ENCODE measurements at places on chromosomes 4 and X.

- DNase-seq = no peak
Observed at GRCh38 chr4:186845137-186845842, 121.6 kb upstream of the FAT1 start.

- no peak for DNase-seq
Observed at GRCh38 chrX:128051526-128051925, 677 bp downstream of the ACTRT1 start.

- DNase-seq = peak; percentile 55
Observed at GRCh38 chr4:185304944-185305690, 90.6 kb downstream of the LRP2BP start.

DNA sequence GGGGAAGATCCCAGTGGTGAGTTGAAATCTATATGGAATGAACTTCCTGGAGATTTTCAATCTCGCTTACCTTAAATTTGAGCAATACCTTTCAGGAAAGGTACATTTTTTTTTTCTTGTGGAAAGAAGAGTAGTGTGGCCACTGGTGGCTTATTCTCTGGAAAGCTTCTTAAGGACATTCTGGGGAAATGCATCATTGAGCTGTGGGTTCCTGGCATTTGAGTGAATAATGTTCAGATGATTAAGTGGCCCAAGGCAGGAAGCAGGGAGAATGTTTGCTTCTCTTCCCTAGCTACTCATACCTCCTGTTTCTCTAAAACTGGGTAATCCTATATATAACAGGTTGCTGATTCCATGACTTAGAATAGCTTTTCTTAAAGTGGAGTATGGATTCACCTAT is 31.8 kb downstream of the STAG2 start:
- DNase-seq = no peak

DNA sequence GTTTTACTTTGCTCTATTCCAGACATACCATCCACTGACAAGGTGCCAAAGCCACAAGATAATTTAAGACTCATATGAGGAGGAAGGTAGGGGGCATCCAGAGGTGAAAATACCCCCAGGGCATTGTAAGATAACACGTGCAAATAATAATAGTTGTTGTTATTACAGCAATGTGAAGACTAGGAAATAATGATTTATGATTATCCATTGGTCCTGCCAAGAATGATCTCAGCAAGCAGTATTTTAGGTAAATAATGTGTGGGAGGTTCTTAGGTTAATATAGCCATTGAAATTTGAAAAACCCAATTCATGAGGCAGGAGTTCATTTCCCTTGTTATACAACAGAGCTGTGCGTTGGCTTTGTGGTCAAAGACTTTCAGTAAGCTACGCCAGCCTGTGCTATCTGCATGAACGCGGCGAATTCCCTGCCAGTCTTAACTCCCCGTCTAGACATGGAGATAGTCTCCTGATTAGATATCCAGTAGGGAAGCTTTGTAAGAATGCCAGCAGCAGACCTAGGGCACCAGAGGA is 47.2 kb upstream of the MXRA5 start:
- DNase-seq = no peak

DNA sequence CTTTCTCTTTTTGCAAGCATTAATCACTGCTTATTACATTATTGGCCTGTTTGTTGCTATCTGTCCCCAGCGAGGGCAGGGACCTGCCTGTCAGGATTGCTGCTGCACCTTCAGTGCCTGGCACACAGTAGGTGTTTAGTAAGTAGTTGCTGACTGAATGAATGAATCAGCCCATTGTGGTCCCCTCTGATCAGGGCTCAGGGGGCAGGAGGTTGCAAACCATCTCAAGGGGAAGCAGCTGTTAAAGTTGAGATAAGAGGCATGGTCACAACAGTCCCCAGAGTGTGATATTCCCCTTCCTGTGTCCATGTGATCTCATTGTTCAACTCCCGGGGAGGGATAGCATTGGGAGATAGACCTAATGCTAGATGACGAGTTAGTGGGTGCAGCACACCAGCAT is 85.4 kb downstream of the WFS1 start:
- no peak for DNase-seq

DNA sequence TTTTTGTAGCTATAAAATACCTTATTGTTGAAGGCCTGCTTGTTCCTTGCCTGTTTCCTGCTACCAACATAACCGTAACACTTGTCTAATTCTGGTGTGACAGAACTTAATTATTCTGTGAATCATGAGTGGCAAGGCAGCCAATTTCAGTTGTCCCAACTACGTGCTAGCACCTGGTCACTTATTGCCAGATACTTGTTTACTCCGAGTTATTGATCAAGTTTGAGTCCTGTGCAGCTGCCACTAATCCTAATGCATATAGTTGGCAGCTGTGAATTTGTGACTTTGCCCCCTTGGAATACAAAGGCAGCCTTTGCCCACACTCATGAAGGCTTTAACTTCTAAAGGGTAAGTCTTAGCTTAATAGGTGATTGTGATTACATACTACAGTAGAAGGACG is 7.8 kb upstream of the RNF128 start:
- DNase-seq = no peak

- no peak for DNase-seq
Observed at GRCh38 chr4:110289601-110290100, 91.2 kb upstream of the ELOVL6 start.

- no peak for DNase-seq
Observed at GRCh38 chr4:5883916-5884315, 9.0 kb downstream of the CRMP1 start.

GRCh38 chr4:148116264-148116663 is 325.9 kb downstream of the NR3C2 start:
- DNase-seq = no peak

GRCh38 chr4:176778491-176778890 is 14.2 kb downstream of the VEGFC start:
- DNase-seq = no peak

GRCh38 chrX:139194571-139195280 is 335.8 kb upstream of the F9 start:
- no peak for DNase-seq

GRCh38 chr4:143443728-143444127 is 69.8 kb upstream of the SMARCA5 start:
- no peak for DNase-seq

DNA sequence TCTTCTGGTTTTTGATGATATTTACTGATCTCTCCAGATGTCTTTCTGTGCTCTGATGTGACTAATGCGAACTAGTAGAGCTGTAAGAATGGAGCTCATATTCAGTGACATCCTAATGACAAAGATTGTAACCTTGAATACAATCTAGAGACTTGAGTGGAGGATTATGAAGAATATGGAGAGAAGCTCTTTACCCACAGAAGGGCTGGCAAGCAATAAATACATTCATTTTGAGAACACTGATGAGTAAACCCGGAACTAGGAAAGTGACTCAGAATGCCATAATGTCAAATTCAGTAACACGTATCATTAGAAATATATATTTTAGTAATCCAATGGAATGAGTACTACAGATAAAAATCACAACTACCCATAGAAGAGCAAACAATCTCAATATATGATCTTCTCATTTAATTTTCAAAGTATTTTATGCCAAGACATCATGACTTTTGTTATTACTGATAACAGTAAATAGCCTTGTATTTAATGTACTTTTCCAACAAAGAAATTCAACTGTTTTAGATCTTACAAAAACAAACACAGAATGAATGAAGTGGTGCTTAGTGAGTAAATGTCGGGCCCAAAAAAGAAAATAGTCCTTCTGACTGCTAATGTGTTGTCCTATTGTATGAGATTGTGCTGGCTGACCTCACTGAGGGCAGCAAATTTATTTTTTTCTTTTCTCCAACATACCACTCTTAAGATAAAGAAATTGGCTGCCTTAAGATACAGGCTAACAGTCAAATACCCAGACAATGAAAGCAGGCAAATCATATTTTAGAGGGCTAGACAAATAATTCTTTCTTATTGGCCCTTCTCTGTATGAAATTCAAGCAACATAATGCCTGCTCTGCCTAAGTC is 49.2 kb upstream of the HDAC8 start:
- DNase-seq = no peak

GRCh38 chrX:69138512-69138911 is 26.7 kb downstream of the PJA1 start:
- DNase-seq = no peak

- DNase-seq = no peak
Observed at GRCh38 chr4:70935038-70935695, 33.0 kb downstream of the MOB1B start.
